ENCODE measurements at places on chromosomes 1 and 21. TPM values are rescaled to one million over a fixed set of nuclear protein-coding genes. Genes with fewer than 3 reads are reported as not detected.

DNA sequence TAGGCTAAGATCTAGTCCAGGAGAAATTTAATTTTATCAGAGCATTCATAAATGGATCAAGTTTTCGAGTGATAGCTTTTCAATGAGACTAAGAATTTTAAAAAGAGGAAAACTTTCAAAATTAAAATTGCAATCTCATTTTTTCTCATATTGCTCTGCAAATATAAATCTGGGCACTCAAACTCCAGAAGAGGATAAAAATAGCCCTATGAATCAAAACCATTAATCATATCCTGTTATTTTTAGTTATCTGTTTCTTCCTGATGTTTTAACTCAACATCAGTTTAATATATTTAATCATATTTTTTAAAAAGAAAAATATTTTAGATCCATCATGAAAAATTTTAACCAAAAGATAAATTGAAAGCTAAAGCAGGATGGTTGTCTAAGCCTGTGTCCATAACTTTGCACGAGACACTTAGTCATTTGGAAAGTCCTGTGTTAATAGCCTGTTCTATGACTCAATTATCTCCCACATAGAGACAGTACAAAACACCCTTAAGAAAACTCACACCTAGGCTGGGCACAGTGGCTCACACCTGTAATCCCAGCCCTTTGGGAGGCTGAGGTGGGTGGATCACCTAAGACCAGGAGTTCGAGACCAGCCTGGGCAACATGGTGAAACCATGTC, 17.1 kb upstream of the PRRC2C start:
- no peaks in the 10 kb centered on the region for H3K36me3 ChIP-seq
- no peak for DNase-seq
- no peaks in the 10 kb centered on the region for H3K27me3 ChIP-seq
- H3K4me3 ChIP-seq, result no peak overlapping the region
- no peak overlapping the region for H3K27ac ChIP-seq

Gene ELF3
- 0.42 TPM for total RNA-seq

DNA sequence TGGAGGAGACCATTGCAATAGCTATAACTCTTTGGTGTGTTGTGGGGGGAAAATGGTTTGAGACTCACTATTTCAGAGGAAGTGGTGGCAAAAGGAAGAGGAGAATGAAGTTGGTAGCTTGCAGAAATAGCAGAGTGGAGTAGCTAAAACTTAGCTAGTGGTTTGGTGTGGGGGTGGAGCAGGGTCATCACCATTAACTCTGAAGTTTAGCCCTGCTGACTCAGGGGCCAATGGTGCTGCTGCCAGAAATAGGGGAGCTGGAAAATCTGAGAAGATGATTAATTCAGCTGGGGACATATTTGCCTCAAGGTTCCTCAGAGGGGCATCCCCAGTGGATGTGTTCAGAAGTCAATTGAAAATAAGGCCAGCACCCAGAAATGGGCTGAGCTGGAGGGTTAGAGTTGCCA, 65.4 kb downstream of the RUNX1 start:
- no peak overlapping the region for H3K27ac ChIP-seq
- H3K27me3 ChIP-seq, result no peaks in the 10 kb centered on the region
- peaks cover 47% of the 10 kb centered on the region for H3K36me3 ChIP-seq
- H3K4me1 ChIP-seq, result peaks cover 3% of the 10 kb centered on the region
- no peak overlapping the region for H3K4me3 ChIP-seq
- no peak for DNase-seq

DNA sequence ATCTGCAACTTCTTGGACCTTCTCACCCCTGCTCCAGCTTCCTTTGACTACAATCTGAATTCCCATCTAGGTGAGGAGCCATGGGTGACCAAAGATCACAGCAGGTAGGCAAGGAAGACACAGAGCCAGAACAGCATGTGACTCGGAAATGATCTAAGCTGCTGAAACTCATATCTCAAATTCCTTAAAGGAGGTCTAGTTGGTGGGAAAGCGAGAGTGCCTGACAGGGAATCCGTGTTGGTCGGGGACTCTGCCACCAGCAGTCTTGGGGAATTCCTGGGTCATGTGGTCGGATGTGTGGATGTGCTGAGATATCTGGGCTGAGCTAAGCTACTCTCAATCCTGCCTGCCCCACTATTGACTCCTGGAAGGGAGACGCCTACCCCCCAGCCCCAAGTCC, 3.2 kb upstream of the NUAK2 start:
- no peaks in the 10 kb centered on the region for H3K36me3 ChIP-seq
- H3K27ac ChIP-seq, result no peak overlapping the region
- no peak overlapping the region for H3K4me3 ChIP-seq

Gene ARHGEF10L
- 37.1 TPM for total RNA-seq

GRCh38 chr1:206512851-206513180, 5.5 kb downstream of the RASSF5 start:
- no peak overlapping the region for H3K4me3 ChIP-seq
- H3K36me3 ChIP-seq, result no peaks in the 10 kb centered on the region
- H3K27ac ChIP-seq, result no peak overlapping the region
- H3K4me1 ChIP-seq, result no peaks in the 10 kb centered on the region

GRCh38 chr1:237891266-237891665, 544 bp upstream of the ZP4 start:
- no peak overlapping the region for H3K4me3 ChIP-seq
- H3K27ac ChIP-seq, result no peak overlapping the region
- H3K27me3 ChIP-seq, result no peaks in the 10 kb centered on the region
